Heart right ventricle (tissue), 16 donors: ENCODE measurements at places on chromosomes 12 and 14. TPM values are rescaled to one million over a fixed set of nuclear protein-coding genes. Genes with fewer than 3 reads are reported as not detected.

DNA sequence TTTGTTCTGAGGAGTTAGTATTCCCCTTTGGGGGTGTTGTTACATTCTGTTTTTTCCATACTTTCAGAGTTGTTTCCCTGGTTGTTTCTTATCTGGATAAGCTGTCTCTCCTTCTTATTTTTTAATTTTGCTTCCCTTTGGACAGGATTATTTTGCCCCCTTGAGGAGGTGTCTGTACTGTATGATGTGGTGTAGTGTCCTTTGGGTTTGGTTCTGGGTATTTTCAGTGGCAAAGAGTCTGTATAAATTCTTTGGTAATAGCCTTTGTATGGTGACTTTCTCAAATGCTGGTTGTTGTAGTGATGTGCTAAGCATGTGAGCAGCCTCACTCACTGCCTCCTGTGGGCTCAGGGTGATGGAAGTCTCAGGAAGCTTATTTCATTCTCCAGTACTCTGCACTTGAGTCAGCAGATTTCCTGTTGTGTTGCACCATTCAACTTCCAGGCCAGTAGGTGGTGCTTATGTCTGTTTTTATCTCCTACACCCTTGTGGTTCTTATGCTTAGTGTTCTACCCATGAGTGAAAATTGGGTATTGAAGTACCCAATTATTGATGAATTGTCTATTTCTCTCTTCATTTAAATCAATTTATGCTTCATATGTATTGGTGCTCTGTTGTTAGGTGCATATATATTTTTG lies 103.3 kb upstream of the PMCH start:
- no peak for DNase-seq

GRCh38 chr14:85531587-85532373 lies 1.8 kb downstream of the FLRT2 start:
- DNase-seq, result peak; percentile 48

DNA sequence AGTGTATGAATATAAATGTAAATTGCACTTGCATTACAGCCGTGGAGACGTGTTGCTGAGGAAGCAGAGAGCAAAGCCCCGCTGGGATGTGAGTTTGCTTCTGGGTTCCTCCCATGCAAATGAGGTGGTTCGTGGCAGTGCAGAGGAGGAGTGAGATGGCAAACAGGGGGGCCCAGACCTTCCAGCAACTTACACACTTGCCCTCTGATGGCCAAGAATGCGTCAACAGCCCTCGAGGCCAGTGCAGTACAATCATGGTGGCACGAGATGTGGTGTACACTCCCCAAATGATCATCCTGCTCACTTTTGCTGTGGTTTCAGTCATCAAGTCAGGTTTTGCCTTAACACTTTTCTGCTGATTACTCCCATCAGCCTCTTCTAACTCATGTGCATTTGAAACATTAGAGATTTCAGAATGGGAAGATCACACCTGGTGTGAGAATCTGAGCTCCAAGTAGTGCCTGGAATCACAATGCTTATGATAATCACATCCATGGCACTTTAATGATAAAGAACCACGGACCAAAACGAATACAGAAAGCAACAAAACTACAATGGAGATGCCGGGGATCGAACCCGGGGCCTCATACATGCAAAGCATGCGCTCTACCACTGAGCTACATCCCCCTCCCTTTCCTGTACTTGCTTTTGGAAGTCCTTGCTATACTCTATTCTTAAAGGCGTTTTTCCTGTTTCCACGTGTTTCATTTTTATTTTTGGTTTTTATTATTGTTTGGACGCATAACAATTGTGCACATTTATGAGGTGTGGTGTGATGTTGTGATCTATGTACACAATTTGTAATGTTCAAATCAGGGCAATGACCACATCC lies 7.0 kb upstream of the UBC start:
- DNase-seq, result peak; percentile 51

DNA sequence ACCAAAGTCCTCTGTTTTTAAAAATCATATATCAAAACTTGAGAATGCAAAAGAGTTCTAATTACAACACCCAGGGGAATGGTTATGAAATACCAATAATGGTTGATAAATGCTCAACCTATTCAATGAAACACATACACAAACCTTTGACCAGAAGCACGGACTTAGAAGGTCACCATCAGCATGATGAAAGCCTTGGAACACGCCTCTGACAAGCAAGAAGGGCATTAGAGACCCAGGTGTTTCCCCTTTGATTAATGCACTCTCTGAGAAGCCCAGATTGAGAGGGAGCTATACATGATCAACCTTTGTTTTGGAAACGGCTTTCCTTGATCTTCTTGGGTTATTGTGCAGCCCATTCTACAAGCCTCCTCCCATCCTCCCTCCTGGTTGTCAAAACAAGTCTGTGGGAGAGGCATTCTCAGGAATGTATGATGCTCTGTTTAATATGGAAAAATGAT lies 69.0 kb downstream of the ZFP36L1 start:
- no peak for DNase-seq

DNA sequence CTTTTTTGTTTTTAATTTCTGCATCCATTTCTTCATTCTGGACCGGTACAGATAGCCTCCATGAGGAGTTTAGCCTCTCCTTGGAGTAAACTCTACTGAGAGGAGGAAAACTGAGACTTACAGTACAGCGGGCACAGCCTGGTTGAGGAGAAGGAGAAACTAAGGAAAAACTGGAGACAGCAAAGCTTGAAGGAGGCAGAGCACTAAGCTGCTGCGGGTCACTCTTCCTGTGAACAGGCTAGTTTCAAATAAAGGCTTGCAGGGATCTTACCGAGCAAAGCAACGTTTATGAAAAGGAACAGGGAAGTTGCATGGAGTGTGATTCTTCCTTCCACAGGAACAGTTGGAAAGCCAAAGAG lies 348 bp upstream of the SSTR1 start:
- no peak for DNase-seq

GRCh38 chr12:118346895-118347294 lies 25.8 kb downstream of the TAOK3 start:
- no peak for DNase-seq

DNA sequence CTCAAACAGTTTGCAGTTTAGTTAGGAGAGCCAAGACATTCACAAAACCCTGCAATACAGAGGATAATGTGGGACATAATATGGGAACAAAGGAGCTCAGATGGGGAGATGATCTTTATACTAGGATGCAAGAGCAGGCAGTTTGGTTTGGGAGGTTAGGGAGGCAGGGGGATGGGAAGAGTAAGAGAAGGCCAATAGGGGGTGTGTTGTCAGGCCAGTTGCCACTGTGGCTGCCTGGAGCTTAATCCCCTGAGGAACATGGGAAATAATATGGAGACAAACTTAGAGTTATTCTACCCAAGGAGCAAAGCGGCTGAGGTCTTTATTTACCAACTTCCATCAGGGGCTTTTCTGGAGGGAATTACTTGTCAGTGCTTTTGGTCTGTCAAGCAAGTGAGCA lies 10.0 kb upstream of the CSRP2 start:
- DNase-seq, result no peak

- DNase-seq, result no peak
These were observed 45.2 kb downstream of the RDH12 start for GRCh38 chr14:67746927-67747326.

DNA sequence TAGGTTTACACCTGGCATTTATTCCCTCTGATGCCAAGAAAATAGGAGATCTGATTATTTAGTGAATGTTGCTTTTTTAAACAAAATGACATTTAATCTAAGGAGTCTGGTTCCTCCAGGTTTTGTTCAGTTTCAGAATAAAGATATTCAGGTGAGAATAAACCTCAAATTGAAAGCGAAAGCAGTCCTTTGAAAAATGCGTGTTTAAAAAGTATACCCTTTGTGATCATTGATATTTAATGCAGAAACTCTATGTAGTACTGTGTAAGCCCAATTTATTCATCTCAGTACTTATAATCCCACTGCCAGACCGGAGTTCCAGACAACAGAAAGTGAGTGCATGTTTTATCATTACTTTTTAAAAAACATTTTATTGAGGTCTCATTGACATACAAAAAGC lies 210.2 kb downstream of the KCNC2 start:
- no peak for DNase-seq

- DNase-seq, result no peak
These were observed 330.4 kb downstream of the TRHDE start for GRCh38 chr12:72602581-72602980.

GRCh38 chr14:49408187-49408933 lies 177.8 kb downstream of the RPS29 start:
- DNase-seq, result no peak

DNA sequence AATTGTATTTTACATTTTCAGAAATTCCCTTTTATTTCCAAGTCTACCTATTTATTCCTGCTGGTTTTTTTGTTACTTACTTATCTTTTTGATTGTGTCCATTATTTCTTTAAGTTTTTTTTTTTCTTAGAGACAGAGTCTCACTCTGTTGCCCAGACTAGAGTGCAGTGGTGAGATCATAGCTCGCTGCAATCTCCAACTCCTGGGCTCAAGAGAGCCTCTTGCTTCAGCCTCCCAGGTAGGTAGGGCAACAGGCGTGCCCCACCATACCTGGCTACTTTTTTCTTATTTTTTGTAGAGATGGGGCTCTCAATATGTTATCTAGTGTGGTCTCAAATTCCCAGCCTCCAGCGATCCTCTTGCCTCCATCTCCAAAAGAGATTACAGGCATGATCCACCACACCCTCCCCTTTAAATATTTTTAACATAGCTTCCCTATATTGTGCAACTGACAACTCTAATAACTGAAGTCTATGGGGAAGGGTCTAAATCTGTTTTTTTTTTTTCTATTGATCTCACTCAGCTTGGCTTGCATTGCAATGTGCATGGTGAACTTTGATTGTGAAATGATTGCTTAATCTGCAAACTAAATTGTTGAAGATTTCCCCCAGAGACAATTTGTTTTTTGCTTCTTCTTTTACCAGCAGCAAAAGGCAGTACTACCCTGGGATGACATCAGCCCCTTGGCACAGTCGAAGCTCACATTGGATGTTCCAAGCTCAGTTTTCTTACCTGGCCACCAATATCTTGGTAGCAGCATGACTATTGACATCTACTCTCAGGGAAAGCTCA lies 25.7 kb upstream of the COCH start:
- DNase-seq, result no peak

DNA sequence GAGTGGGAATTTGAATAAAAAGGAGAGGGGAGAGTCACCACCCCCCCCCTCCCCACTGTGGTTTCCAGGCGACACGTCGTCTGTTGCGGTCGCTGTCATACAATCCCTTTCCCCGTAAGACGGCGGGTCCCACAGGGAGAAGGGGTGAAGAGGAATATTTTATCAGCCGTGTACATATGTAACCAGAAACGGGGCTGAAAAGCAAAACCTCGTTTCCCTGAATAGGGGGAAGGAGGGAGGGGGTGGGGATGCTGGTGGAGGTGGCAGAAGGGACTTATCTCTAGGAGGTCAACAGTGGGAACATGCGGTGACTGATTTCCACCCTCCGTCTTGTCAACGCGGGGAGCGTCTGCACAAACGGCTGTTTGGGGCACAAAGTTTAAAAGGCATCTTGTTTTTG lies 171.4 kb downstream of the RBM19 start:
- no peak for DNase-seq

- DNase-seq, result no peak
These were observed 65.3 kb downstream of the DENND5B start for GRCh38 chr12:31525496-31526157.

DNA sequence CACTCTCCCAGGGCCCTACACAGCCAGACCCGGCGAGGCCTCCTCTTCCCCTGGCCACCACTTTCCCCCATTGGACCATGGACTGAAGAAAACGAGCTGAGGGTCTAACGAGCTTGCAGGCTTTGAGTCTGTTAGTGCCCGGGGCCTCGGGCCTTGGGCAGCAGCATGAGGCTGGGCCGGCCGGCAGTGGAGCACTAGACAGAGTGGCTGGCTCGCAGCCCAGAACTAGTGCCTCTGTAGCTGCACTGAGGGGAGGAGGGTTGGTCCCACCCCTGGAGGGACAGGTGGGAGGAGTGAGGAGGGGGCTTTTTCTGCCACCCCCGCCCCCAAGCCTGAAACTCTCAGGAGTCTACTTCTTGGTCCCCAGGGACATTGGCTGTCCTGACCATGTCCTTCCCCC lies 38.7 kb downstream of the SLC6A12 start:
- DNase-seq, result peak; percentile 73

DNA sequence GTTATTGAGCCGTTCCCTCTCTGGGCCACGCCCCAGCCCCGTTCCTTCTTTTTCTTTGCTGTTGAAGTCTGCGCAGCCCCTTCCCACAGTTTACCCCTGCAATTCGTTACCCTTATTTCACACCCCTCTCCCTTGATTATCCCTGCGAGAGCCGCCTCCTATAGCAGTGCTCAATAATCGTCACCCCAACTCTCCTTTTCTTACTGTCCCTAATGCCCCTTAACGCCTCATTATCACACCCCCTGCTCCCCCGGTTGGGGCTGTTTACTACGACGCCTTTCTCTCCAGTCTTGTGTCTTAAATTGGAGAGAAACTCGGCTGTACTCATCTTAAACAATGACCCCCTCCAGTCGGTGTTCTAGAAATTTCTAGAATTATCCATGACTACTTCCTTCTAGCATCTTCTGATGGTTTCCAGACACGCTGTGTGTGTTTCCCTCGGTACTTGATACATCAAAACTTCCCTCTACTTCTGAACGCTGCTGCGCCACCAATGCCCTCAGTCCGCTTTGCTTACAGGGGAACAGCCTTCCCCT lies 713 bp upstream of the FBXL14 start:
- no peak for DNase-seq

- DNase-seq, result no peak
These were observed 225.0 kb upstream of the G2E3 start for GRCh38 chr14:30333934-30334333.

GRCh38 chr12:123512838-123513665 lies 20.5 kb downstream of the RILPL1 start:
- DNase-seq, result no peak

DNA sequence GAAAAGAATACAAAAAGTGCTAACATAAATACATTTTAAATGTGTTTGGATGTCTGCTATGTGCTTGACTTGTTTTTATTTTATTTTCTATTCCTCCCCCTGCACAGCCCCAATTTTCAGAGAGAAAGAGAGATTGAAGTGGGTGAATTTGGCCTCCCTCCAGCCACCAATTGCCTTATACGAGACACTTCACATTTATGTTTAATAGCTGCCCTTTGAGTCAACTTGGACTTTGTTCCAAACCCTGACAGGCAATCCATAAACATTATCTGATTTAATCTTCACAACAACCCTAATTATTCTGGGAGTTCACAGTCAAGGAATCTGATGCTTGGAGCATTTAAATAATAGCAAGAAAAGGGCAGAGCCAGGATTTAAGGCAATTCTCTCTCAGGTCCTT lies 161.7 kb downstream of the SLC15A4 start:
- DNase-seq, result no peak

Gene APOF
- total RNA-seq, result not detected

Gene GPX2
- not detected for total RNA-seq

Gene SLCO1A2
- not detected for total RNA-seq

Gene PZP
- 0.45 TPM for total RNA-seq

Gene NPFF
- total RNA-seq, result not detected

Gene EGLN3
- total RNA-seq, result 228 TPM
